ENCODE measurements at places on chromosomes 4 and X. TPM values are rescaled to one million over a fixed set of nuclear protein-coding genes. Genes with fewer than 3 reads are reported as not detected.

- DNase-seq = no peak
Observed at GRCh38 chrX:28628120-28628519, 40.9 kb downstream of the IL1RAPL1 start.

DNA sequence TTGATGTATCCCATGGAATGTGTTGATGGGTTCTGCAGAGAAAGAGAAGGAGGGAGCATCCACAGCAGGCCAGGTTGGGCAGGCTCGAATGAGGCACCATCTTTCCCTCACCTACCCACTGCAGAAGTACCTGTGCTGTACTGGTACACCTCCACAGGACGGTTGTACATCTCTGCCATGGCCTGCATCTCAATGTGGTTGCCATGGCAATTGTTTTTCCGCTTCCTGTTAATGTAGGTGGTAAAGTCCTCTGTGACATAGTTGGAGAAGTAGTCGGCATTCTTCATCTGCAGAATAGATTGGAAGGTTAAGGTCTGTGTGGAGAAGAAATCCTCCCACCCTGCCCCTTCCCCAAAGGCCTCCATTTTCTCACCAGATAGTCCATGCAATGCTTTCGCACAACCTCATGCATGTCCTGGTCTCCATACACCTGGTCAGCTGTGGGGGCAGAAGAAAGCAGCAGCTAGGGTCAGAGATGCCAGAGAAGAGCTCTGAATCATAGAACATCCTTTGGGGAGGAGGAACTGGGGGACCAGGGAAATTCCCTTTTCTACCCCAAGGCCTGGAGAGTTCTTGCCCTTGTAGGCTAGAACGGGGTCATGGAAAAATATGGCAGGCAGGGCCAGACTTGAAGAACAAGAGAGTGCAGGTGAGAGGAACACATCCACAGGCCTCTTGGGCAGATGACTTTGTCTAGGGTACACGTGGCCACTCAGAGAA, 15.9 kb upstream of the PIM2 start:
- no peak for DNase-seq

DNA sequence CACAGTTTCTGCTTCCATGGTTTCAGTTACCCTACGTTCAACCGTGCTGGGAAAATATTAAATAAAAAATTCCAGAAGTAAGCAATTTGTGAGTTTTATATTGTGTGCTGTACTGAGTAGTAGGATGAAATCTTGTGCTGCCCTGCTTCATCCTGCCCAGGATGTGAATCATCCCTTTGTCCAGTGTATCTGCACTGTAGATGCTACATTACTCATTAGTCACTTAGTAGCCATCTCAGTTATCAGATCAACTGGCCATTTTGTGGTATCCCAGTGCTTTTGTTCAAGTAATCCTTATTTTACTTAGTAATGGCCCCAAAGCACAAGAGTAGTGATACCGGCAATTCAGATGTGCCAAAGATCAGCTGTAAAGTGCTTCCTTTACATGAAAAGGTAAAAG, 97.9 kb downstream of the COX18 start:
- DNase-seq = no peak

GRCh38 chr4:46931981-46932380, 22.9 kb upstream of the COX7B2 start:
- DNase-seq = peak; percentile 9

GRCh38 chrX:1502853-1503252, 34.1 kb downstream of the P2RY8 start:
- DNase-seq = no peak

Gene SYTL5
- polyA plus RNA-seq = 0.11 TPM

- DNase-seq = peak; percentile 40
Observed at GRCh38 chr4:148376151-148376550, 66.1 kb downstream of the NR3C2 start.

Gene DAPP1
- polyA plus RNA-seq = 5.5 TPM

Gene CSAG2
- not detected for polyA plus RNA-seq

Gene ASMT
- polyA plus RNA-seq = not detected

- DNase-seq = peak; percentile 4
Observed at GRCh38 chrX:16160729-16161128, 6.6 kb upstream of the MAGEB17 start.

- no peak for DNase-seq
Observed at GRCh38 chrX:285076-285677, 4.0 kb downstream of the PLCXD1 start.

GRCh38 chrX:42442745-42443144, 335.2 kb downstream of the PPP1R2C start:
- no peak for DNase-seq

- no peak for DNase-seq
Observed at GRCh38 chr4:123819362-123820035, 422.9 kb downstream of the SPRY1 start.

Gene KDM6A
- polyA plus RNA-seq = 14.6 TPM

Gene APLN
- 10.0 TPM for polyA plus RNA-seq

- DNase-seq = no peak
Observed at GRCh38 chrX:55648434-55648833, 25.2 kb downstream of the FOXR2 start.

Gene TMEM154
- 11.1 TPM for polyA plus RNA-seq

Gene PF4V1
- polyA plus RNA-seq = not detected

DNA sequence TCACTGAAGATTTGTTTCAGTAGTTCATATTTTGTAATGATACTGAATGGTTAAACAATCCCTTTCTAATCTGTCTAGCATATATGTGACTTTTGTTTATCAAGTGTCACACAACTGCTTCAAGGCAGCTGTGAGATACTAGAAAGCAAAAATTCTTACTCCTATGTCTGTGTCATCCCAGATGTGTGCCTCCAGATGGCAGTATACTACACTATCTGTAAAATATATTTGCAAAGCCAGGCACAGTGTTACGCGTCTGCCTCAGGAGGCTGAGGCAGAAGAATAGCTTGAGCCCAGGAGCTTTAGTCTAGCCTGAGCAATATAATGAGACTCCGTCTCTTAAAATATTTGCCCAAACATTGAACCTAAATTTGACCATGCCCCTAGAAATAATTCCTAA, 4.0 kb downstream of the NUDT10 start:
- DNase-seq = peak; percentile 24

DNA sequence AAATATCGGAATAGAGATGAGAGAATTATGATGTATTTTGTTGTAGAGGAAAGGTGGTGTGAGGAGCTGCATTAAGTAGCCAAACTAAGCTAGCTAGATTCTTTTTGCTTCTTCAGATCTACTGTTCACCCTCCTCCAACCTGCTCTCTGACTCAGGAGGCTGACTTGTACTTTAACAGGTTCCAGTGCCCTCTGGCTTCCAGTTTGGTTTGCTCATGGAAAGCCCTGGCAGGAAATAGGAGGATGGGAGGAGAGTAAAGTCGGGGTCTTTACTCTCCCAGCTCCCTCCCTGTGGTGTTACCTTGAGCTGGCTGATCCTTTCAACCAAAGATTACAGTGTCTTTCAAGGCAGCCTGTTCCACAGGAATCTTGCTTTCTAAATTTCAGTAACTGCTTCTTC, 277.0 kb upstream of the EDA2R start:
- DNase-seq = no peak

- no peak for DNase-seq
Observed at GRCh38 chr4:31106419-31106818, 386.2 kb downstream of the PCDH7 start.

DNA sequence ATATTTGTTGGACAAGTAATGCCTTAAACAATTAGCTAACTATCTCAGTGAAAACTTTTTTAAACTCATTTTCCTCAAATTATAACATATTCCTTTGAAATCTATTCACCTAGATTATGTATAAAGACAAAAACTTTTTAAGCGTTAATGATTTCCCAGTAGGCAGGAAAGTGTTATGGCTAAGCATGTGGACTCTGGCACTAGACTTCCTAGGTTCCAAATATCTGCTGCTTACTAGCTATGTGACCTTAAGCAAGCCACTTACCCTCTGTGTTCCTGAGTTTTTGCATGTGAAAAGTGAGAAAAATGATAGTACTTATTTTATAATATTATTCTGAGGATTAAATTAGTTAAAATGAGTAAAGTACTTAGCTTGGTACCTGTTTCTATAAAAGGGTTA, 301.8 kb downstream of the STPG2 start:
- no peak for DNase-seq

GRCh38 chrX:72057849-72058248, 73.9 kb downstream of the RTL5 start:
- no peak for DNase-seq

All from muscle of arm (tissue), 14 donors.